ENCODE measurements at places on chromosomes 6 and 20.

GRCh38 chr6:34249469-34250261 is 859 bp upstream of the SMIM29 start:
- peak; percentile 60 for DNase-seq

DNA sequence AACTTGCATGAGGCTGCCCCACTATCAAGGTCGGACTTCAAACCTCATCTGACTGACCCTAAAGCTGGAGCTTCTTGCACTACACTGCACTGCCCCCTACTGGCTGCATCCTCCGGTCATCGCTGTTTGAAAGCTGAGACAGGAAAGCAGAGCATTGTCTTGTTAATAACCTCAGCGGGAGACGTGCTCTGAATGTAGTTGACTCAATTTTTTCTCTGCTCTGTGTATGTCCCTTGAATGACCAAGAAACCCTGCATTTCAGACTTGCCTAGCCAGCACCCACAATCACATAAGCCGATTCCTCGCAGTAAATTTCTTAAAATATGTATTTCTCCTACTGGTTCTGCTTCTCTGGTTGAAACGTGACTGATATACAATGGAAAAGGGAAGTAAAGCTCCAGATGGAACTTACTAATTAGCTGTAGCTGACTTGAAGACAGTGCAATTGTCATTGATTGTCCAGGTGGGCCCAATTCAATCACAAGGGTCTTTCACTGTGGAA is 27.8 kb downstream of the TCF21 start:
- peak; percentile 32 for DNase-seq

DNA sequence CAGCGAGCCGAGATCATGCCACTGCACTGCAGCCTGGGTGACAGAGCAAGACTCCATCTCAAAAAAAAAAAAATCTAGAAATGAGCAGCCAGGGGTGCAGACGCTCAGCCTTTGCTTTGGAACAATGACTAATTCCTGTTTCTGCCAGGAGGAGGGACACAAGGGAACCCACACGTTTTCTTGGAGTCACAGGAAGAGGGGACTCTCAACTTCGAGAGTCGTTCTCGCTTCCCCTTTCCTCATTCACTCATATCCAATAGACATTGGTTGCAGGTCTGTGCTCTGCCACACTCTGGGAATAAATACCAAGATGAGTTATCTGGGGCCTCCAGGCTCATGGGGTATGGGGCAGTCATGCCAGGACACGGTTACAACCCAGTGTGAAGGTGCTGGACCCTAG is 91.5 kb upstream of the RREB1 start:
- no peak for DNase-seq

DNA sequence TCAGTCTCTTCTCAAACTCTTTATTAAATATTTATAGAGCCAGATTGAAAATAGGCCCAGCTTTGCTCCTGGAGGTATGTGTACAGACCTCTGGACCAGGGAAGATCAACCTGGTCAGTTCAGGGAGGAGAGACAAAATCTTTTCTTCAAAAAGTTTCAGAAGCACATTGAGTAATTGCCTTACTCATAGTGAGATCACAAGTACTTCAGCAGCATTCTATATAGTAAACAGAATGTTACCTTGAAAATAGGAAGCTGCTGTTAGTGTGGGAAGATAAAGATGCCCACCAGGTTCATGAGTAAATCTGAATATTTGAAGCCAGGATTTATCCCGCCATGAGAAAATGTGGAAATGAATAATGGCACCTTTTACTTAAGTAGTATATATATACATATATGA is 665.9 kb upstream of the CITED2 start:
- no peak for DNase-seq

DNA sequence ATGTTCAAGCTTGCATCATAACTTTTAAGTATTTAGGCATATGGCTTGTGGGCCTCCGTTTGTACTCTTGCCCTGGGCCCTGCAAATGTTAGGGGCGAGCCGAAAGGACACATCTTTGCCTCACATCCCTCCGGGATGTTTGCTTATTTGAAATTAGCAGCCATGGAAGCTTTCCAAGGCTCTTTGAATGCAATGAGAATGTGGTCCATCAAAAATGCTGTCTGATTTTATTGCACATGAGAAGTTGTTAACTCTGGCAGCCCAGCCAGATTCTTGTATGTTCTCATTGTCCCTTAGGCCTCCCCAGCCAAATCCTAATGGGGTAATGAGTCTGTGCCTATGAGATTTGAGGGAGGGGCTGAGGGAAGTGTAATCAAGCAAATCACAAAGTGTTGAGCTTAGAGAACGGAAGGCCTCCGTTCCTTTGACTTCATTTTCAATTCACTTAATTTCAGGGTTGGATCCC is 261.2 kb upstream of the MARCKS start:
- DNase-seq = no peak

Measured in ascending aorta (tissue), 2 donors.